ENCODE measurements at places on chromosomes 6 and 20.

DNA sequence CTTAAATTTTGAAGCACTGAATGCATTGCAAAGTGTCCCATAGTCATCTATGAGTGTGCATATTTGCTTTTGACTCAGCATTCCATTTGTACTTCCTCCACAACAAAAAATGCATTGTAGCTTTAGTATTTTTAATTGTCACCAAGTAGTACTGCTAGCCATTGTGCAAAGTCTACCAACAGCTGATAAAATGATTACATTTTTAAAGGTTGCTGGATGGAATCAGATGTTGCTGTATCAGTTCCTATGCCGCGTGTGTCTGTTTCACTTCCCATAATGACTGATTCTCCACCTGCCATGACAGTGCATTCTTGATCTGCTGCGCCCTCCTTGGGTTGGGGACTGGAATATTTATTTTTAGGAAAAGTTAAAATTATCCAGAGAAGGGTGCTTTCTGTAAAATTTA, 41.2 kb downstream of the SLX4IP start:
- no peak for DNase-seq

DNA sequence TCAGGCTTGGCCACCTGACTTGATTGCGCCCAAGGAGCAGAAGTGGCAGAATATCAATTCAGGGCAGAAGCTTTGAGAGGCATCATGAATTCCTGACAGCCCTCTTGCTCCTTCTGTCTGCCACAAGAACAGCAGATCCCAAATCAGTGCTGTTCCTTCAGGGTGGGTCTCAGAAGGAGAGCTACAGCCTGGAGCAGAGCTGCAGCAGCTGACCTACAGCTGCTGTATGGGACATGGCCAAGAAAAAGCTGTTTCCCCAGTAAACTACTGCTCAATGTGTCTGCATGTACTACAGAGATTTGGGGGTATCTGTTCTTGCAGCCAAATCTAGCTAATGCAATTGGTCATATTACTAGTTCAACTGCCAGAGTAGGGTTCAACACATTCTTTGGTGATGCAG, 69.0 kb downstream of the SLC22A3 start:
- no peak for DNase-seq

DNA sequence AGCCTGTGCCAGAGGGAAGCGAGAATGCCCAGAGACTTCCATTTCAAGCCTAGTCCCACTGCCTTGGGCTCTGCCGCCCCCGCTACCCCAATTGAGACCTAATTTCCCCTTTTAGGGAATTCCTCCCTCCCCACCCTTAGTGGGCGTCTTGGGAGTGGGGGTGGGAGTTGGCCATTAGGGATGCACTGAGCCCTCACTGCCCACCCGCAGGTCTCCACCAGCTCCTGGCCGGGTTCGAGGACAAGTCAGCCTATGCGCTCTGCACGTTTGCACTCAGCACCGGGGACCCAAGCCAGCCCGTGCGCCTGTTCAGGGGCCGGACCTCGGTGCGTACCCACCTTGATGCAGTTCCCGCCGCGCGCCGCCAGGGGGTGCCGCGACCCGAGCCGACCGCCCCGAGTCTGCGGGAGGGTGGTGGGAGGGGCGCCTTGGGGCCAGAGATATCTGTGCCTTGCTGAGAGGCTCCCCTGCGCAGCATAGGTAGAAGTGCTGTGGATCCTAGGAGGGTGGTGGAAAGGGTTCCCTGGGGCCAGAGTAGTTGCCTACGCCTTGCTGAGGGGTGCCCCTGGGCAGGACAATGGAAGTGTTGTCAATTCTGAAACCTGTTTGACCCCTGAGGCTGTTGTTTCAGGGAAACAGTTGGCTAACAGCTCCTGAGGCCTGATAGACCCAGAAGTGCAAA, 9.2 kb downstream of the ITPA start:
- DNase-seq: no peak

GRCh38 chr20:15220009-15220656, 882.7 kb upstream of the FLRT3 start:
- DNase-seq: no peak

DNA sequence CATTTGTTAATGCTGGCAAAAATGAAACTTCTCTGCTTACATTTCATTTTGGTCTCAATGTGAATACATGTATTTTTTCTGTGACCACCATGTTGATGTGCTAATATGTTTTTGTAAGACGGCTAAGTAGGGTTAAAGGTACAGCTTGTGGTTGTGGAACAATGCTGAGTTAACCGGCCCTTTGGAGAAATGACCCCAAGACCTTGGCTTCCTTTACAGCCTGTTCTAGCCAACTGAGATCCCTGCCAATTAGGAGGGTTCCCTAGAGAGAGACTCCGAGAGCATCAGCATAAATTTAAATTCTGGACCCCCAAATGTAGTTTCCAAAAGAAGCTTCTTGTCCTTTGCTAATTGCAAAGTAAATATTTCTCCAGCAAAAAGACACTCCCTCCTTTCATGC, 44.4 kb downstream of the RSPO3 start:
- DNase-seq: no peak

- DNase-seq: no peak
Observed at GRCh38 chr20:7903429-7903828, 36.8 kb downstream of the HAO1 start.

- no peak for DNase-seq
Observed at GRCh38 chr6:95654176-95654575, 76.8 kb downstream of the MANEA start.

DNA sequence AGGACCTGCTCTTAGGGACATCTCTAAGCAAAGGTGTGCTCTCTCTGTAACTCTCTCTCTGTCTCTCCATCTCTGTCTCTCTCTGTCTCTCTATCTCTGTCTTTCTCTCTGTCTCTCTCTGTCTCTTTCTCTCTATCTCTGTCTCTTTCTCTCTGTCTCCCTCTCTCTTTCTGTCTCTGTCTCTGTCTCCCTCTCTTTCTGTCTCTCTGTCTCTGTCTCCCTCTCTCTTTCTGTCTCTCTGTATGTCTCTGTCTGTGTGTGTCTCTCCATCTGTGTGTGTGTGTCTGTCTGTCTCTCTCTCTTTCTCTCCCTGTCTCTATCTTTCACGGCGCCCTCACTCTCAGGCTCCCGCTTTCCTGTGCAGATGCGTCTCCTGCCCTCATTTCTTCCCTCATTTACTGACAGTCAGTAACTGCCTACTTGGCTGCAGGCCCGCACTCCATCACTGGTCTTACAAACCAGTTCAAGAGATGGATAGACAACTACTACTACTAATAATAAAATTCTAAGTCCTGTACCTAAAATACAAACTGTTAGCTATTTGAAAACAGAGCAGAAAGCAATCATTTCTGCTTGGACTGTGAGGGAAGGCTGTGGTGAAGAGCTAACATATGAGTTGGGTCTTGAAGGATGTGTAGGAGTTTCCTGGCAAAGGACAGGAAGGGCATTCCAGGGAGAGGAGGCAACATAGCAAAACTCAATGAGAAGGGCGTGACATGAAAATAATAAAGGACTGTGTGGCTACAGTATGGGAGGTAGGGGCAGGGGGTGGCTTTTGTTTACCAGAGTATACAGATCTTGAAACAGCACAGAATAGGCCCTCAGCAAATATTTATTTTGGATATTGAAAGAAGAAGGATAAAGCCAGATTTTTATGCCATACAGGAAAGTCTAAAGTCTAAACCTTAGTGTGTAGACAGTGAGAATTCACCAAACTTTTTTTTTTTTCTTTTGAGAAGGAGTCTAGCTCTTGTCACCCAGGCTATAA, 67.8 kb upstream of the TAB2 start:
- DNase-seq: no peak

GRCh38 chr6:26158581-26159356, 71.5 kb downstream of the HFE start:
- DNase-seq: peak; percentile 82

DNA sequence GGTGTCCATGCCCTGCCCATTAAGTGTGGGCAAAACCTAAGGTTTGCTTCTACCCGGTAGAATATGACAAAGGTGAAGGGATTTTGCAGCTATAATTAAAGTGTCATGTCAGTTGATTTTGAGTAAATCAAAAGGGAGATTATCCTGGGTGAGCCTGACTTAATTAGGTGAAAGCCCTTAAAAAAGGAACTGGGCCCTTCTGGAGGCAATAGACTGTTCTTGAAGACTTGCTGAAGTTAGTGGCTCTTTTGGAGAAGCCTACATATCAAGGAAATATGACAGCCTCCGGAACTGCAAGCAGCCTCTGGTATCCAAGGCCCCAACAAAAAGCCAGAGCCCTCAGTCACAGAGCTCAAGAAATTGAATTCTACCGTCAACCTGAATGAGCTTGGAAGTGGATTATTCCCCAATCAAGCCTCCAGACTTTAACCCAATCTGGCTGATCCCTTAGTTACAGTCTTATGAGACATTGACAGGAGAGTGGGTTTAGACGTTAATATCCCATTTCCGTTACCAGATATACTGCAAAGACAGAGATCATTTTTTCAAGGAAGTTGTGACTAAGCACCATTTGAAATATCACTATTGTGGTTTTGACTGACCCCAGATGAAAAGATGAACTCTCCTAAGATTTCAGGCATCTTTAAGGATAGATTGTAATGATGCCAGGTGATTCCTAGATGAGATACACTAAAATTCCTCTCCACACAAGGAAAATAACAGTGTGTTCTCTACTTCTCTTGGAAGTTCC, 303.4 kb downstream of the PLCB1 start:
- DNase-seq: no peak

DNA sequence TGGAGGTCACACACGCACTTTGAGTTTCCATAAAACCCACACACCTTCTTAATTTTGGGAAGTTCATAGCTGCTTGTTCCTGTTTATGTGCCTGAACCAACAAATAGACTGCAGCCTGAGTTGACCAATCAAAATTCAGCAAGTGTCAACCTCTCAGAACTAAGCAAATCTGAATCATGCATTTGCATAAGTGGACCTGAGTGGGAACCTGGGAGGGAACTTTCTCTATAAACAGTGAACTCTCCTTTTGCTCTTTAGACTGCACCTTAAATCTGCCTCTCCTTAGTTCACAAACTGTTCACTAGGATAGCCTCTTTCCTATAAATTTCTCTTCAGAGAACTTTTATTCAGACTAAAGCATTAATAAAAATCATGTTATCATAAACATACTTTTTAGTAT, 37.9 kb downstream of the SLC17A1 start:
- DNase-seq: no peak

- DNase-seq: no peak
Observed at GRCh38 chr6:165588515-165588914, 74.5 kb downstream of the PDE10A start.

- DNase-seq: no peak
Observed at GRCh38 chr6:161064915-161065314, 73.3 kb downstream of the MAP3K4 start.

DNA sequence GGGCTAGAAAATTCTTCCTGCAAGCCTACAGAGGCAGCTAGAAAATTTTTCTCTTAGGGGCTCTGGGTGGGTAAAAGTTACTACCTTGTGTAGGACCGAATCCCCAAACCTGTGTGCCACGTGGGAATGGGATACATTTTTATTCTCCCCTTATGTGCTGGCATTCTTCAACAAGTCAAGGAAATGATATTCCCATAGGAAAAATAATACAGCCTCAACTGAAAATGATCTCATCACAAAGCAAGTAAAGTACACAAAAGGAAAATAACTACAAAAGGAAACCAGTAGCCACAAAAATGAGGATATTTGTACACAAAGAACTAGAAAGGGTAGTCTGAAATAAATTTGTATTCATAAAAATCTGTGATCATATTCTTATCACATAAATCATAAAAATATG, 298.1 kb downstream of the LAMA2 start:
- DNase-seq: no peak

DNA sequence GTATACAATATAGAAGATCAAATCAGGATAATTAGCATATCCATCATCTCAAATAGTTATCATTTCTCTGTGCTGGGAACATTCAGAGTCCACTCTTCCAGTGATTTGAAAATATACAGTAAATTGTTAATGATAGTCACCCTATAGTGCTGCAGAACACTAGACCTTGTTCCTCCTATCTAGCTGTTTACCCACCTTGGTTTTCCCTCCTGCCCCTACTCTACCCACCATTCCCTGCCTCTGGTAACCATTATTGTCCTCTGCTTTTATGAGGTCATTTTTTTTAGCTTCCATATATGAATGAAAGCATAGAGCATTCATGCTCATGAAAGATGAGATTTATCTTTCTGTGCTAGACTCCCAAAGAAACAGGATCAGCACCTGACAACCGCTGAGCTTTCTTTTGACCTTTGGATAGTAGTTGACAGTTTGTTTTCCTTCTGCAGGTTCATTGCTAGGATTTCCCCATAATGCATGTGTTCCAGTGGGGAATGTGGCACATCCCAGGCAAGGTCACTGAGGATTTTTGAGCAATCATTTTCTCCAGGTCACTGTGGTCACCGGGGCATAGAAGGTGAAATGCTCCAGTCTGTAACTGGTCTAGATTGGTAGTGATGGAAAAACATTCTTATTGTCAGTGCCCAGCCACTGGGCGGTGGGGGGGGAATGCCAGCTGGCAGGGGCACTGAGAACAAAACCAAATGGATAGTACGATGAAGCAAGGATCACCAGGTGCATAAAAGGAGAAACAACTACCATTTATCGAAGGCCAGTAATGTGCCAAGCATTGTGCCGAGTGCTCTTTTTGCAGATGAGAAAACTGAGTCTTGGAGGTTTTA, 33.6 kb upstream of the BCAS1 start:
- no peak for DNase-seq

GRCh38 chr6:36546920-36547645, at the start of gene STK38:
TSS of gene STK38 (minus strand) at chr6:36547479. CDS start at chr6:36540202, 7,277 bp downstream.
- DNase-seq: peak; percentile 95

DNA sequence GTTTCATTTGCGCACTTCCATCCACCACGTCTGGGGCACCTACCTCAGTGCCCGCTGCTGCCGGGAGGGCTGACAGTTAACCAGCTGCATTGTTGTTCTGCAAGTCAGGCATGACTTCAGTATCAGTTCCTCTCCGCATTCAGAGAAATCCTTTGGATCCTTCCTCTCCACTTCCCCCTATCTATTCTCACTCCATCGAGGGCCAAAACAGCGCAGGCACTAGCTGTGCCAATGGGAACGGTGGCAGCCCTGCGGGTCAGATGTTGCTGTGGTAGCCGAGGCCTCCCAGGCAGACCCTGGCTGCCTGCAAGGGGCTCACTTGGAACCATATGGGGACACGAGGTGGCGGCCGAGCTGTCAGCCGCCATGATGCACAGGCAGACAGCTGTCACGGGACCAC, 64.2 kb upstream of the INSM1 start:
- DNase-seq: no peak

GRCh38 chr6:151357758-151358436, 33.5 kb downstream of the ZBTB2 start:
- no peak for DNase-seq

- no peak for DNase-seq
Observed at GRCh38 chr6:2986722-2987221, 12.9 kb upstream of the NQO2 start.

DNA sequence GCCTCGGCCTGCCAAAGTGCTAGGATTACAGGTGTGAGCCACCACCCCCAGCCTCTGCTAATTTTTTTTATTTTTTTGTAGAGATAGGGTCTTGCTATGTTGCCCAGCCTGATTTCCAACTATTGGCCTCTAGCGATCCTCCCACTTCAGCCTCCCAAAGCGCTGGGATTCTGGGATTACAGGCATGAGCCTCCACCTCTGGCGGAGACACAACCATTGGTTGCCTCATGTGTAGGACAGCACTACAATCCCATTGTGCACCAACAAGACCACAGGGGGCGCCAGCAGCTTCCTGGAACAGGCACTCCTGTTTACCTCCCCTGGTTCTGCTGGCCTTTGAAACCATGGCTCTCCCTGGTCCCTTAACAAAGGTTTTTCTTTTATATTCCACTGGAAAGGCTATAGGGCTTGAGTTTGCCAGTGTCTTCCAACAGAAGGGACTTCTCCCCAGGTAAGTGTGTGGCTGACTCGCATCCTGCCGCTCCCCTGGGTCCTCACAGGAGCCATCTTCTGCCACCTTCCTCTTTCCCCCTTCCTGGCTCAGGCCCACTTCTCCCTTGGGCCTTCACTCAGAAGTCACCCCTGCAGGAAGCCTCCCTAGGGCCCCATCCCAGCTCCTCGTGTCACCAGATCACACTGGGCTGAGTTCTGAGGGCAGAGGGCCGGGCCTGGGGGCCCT, 39.2 kb upstream of the TLDC2 start:
- peak; percentile 19 for DNase-seq
